Activated CD4-positive, alpha-beta T cell treated with anti-CD3 and anti-CD28 coated beads for 4 hours (primary cell): ENCODE measurements at places on chromosomes 6 and 20.
A peak's percentile ranks its signal among the peaks of the same experiment; 100 is the strongest.

- DNase-seq, result no peak
These were observed 115.0 kb downstream of the PDSS2 start for GRCh38 chr6:107344383-107344782.

DNA sequence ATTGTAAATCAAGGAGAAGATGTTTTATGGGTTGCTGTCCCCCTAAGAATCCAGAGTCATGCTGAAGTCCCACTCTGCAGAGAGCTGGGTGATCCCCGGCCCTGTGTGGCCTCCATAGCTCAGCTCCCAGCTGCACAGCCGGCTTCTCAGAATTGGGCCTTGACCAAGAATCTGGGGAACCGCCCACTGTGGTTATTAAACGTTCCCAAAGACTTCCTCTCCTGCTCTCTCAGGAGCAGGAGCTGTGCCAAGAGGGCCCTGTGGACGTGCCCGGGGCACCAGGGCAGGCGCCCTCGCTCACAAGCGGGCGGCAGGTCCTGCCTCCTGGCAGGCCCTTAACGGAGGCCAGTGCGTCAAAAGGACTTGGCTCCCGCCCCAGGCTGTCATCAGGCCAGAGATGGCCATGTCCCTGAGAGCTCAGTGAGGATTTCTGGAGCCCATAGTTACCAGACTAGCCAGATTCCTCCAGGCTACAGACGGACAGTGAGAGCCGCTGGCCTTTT is 30.4 kb downstream of the ZC3H12D start:
- no peak for DNase-seq

DNA sequence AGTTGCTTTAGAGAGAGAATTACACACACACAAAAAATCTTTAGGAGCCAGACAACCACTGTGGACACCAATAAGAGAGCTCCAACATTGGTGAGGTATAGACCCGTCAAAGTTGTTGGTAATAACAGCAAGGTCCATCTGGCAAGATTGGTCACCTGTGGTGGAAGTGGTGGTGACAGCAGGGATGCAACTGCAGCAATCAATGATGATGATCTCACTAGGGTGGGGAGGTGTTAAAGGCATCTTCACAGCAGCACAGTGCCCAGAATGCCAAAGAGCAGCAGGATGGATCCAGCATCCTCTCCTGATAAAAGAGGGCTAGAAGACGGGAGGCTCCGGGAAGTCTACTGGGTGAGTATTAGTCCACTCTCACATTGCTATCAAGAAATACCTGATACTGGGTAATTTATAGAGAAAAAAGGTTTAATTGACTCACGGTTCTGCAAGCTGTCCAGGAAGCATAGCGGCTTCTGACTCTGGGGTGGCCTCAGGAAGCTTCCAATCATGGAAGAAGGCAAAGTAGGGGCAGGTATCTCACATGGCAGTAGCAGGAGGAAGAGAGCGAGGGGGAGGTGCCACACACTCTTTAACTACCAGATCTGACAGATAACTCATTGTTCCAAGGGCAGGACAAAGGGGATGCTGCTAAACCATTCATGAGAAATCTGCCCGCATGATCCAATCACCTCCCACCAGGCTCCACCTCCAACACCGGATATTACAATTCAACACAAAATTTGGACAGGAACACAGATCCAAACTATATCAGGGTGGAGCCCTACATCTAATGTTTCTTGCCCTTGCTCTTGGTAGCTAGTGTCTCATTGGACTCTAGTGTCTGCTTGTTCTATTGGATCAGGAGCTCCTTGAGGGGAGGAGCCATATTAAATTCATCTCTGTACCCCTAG is 48.9 kb downstream of the KLHL31 start:
- no peak for DNase-seq

DNA sequence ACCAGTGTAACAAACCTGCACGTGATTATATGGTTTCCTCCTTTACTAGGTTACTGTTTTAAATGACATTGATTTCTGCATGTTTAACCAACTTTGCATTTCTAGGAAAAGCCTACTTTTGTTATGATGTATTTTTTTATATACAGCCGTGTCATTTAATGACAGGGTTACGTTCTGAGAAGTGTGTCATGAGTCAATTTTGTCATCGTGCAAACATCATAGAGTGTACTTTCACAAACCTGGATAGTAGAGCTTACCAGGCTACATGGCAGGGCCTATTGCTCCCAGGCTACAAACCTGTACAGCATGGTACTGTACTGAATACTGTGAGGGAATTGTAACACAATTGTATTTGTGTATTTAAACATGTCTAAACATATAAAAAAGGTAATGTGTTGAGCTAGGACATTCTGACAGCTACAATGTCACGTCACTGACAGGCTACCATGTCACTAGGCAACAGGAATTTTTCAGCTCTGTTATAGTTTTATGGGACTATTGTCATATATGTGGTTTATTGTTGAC is 205.3 kb downstream of the PRL start:
- DNase-seq, result no peak

- no peak for DNase-seq
These were observed 4.0 kb downstream of the HSPA1B start for GRCh38 chr6:31831350-31832215.

DNA sequence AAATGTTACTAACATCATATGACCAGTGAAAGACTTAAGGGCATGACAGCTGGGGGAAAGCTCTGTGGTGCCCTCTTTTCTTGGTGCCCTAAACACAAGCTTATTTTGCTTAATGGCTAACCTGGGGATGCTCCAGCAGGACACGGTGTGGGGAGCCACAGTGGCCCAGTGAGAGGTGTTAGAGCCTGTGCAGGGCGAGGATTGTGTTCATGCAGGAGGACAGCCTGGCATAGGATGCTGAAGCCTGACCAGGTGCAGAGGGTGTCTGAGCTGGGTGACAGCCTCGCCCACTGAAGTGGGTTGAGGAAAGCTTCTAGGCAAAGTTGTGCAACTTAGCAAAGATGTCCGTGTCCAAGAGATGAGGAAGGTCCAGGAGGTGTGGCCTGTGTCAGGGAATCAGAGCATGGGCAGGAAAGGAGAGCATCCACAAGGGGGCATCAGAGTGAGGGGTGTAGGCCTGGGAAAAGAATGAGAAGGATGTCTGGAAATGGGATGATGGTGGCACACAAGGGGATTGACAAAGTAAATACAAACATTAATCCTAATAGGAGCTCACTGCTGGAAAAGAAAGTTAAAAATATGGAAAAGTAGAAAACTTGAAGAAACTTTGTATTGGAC is 33.9 kb downstream of the SLC17A4 start:
- DNase-seq, result peak; percentile 35

DNA sequence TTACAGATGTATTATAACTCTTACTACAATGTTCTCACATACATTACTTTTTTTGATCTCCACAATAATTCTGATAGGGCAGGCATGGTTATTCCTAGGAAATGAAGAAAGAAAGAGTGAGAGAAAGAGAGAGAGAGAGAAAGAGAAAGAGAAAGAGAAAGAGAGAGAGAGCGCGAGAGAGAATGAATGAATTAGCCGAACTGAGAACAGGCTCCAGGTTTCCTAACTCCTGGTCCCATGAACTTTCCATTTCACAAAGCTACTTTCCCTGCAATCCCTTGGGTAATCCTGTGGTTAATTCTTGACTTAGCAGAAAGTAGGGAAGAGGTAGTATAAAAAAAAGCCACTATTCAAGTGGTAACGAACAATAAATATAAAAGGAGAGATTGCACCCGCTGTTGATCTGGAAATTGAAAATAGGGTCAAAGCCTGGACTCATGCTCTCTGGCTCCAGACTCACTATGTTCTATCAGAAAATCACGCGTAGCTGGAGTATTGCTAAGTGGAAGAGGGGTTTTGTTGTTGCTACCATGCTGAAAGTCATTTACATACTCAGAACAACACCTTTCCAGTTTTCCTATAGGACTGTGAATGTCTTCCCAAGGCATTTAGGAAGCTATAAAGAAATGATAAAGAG is 131.2 kb downstream of the CCDC170 start:
- no peak for DNase-seq

DNA sequence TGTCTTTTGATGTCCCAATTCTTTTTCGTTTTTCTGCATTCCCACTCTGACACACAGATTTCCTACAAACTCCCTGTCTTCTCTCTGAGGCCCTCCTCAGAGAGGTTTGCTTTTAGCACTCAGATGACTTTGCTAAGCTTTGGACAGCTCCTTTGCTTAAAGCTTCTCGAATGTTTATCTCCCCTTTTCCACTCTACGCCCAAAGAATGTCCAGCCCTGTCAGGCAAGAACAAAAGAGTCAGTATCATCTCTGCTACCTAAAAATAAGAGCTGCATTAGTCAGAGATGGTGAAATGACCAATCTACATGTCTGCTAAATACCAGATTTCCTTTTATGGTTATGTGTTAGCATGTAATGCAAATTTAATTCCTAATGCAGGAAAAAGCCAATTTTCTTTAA is 56.8 kb downstream of the PREP start:
- DNase-seq, result no peak

DNA sequence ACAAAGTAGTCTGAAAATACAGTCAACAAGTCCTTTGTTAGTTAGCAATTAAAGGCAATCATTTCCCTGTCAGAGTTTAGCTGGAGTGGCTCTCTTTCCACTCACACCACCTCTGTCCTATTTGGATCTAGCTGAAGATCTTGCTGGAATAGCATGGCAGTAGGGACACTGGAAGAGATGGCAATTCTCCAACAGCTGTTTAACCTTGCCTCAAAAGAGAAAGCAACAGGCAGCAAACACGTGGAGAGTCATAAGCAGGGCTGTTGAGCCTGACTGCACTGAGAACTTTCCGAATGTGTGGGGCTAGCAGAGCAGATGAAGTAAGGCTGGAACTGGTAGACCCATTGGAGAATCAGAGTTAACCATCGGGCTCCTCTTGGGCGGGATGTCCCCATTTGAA is 38.0 kb upstream of the PRSS35 start:
- DNase-seq, result no peak

- no peak for DNase-seq
These were observed 67.9 kb downstream of the EZR start for GRCh38 chr6:158751224-158751623.

DNA sequence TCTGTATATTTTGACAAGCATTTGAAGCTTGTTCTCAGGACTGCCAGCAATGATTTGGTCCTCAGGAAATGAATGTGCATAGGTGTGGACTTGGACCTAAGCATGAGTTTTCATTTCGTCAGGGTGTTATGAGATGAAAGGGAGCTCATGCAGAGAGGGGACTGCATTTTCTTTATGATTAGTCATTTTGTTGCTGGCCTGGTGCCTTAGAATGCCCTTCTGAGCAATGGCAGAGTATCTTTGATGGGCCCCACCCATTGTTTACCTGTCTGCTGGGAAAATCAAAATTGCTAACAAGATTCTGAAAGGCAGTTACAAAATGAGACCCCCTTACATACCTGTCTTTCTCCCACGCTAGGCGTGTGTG is 51.5 kb upstream of the MTHFD1L start:
- no peak for DNase-seq

GRCh38 chr6:110944681-110945151 is 13.8 kb upstream of the GTF3C6 start:
- peak; percentile 30 for DNase-seq

DNA sequence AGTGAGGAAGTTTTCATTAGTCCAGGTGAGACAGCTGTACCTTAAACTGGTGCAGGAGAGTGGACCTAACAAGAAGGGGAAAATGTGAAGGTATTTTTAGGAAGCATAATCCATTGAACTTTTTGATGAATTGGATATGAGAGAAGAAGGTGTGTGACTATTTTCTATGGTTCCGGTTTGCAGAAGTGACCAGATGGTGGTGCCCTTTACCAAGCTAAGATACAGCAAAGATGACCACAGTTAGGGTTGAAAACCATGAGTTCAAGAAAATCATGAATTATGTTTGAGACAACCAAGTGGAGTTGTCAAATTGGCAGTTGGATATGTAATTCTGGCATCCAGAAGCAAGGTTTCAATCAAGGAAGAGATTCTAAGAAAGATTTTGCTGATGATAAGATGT is 61.9 kb upstream of the NRSN1 start:
- no peak for DNase-seq

- DNase-seq, result no peak
These were observed 134.4 kb downstream of the LRRC1 start for GRCh38 chr6:53929041-53929820.

- no peak for DNase-seq
These were observed 59.8 kb downstream of the CDK19 start for GRCh38 chr6:110755411-110755834.

DNA sequence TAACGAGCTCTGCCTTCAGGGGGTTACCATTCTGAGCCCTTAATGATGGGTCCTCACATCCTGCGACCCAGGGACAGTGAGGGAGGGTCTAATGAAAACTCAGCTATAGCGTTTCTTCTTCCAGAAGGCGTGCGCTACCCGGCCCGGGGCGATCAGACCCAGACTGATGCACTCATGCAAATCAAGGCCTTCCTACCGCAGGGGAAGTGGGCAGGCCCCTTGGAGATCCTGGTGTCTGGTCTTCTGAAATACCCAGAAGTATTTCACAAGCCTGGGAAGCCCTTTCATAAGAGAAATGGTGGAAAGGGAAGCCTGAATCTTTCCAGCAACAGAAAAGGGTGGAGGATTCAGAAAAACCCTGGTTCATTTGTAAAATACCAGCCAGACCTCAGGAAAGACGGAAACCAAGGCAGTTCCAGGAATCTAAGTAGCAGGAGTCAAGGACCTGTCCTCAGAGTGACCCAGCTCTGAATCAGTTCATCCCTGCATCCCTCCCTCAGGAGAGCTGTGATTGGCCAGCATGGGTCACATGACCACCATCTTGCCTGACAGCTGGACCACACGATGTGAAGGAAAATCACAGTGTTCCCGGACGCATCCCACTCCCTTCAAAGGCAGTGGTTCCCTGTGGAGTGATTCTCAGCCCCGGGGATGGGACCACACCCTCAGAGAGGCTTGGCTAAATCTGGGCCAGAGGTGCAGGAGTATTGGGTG is 12.7 kb downstream of the BFSP1 start:
- DNase-seq, result no peak

GRCh38 chr6:79225717-79226599 is 8.5 kb downstream of the HMGN3 start:
- no peak for DNase-seq

GRCh38 chr20:33284937-33285336 is 1.9 kb downstream of the BPIFB1 start:
- no peak for DNase-seq

DNA sequence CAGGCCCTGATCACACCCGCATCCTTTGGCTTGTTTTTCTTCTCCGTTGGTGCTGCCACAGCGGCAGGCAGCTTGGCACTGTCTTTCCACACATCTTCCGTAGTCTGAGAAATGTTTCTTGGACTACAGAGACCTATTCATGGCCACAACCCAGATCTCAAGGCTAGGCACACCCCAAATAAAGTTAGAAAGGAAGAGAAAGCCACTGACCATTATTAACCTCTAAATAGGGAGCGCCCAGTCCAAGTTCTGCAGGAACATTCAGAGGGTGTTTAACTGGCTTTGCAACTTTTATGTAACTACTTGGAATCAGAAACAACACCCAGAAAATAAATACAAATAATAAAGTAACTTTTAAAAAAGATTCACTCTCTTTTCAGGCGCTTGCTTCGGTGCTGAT is 124.8 kb upstream of the NEDD9 start:
- DNase-seq, result no peak
